T-cell (primary cell): ENCODE measurements at places on chromosomes 3 and 15. TPM values are rescaled to one million over a fixed set of nuclear protein-coding genes. Genes with fewer than 3 reads are reported as not detected.

GRCh38 chr3:47605652-47606051, 27.0 kb upstream of the CSPG5 start:
- H3K27ac ChIP-seq, result no peak overlapping the region
- no peaks in the 10 kb centered on the region for H3K27me3 ChIP-seq
- no peaks in the 10 kb centered on the region for H3K4me1 ChIP-seq
- no peak overlapping the region for H3K4me3 ChIP-seq

LYZL4 gene
- not detected for total RNA-seq

GRCh38 chr3:64244011-64244942, 19.0 kb upstream of the PRICKLE2 start:
- H3K27me3 ChIP-seq, result no peaks in the 10 kb centered on the region
- H3K36me3 ChIP-seq, result no peaks in the 10 kb centered on the region
- no peak overlapping the region for H3K4me3 ChIP-seq

GRCh38 chr15:40743921-40744814, 10.9 kb downstream of the RMDN3 start:
- peak overlapping the region; percentile 80 for H3K27ac ChIP-seq
- DNase-seq, result peak; percentile 70
- no peaks in the 10 kb centered on the region for H3K4me1 ChIP-seq
- H3K36me3 ChIP-seq, result peaks cover 28% of the 10 kb centered on the region
- H3K27me3 ChIP-seq, result no peaks in the 10 kb centered on the region

- no peak overlapping the region for H3K27ac ChIP-seq
- no peaks in the 10 kb centered on the region for H3K4me1 ChIP-seq
- no peak for DNase-seq
- H3K36me3 ChIP-seq, result no peaks in the 10 kb centered on the region
- H3K27me3 ChIP-seq, result no peaks in the 10 kb centered on the region
Measured at GRCh38 chr3:166209701-166210100, 372.5 kb upstream of the BCHE start.

DNA sequence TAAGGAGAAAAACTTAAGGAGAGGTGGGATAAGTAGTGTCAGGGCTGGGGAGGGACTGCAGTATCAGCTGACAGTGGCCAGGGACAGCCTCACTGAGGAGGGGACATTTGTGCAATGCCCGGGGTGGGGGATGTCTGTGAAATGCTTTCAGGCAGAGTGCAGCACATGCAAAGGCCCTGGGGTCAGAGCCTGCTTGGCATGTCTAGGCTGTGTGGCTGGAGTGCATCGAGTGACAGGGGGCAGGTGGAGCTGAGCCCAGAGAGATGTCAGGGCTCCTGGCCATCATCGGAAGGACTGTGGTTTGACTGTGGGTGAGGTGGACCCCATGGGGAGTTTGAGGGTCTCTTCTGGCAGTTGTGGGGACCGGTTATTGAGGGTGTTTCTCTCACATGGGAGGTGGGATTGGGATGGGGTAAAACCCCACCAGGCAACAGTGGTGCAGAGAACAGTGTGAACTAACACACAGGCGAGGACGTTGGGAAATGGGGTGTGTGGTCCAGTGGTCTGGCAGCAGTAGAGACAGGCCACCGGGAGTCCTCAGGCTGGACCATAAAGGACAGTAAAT, 61.2 kb downstream of the FBLN2 start:
- H3K4me3 ChIP-seq, result no peak overlapping the region
- no peak for DNase-seq
- H3K36me3 ChIP-seq, result no peaks in the 10 kb centered on the region
- H3K27ac ChIP-seq, result no peak overlapping the region
- peaks cover 20% of the 10 kb centered on the region for H3K27me3 ChIP-seq
- H3K4me1 ChIP-seq, result no peaks in the 10 kb centered on the region

PPARG gene
- total RNA-seq, result 0.69 TPM

SYNM gene
- 4.3 TPM for total RNA-seq

DNA sequence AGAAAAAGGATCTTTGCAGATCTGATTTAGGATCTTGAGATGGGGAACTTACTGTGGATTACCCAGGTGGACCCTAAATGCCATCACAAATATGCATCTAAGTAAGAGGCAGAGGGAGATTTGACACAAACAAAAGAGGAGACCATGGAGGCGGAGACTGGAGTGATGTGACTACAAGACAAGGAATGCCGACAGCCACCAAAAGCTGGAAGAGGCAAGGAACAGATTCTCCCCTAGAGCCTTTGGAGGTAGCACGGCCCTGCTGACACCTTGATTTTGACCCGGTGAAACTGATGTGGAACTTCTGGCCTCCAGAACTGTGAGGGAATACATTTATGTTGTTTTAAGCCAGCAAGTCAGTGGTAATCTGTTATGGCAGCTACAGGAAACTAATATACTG, 44.0 kb downstream of the GASK1A start:
- no peak overlapping the region for H3K4me3 ChIP-seq
- H3K4me1 ChIP-seq, result peaks cover 65% of the 10 kb centered on the region
- no peaks in the 10 kb centered on the region for H3K27me3 ChIP-seq
- H3K36me3 ChIP-seq, result no peaks in the 10 kb centered on the region

DNA sequence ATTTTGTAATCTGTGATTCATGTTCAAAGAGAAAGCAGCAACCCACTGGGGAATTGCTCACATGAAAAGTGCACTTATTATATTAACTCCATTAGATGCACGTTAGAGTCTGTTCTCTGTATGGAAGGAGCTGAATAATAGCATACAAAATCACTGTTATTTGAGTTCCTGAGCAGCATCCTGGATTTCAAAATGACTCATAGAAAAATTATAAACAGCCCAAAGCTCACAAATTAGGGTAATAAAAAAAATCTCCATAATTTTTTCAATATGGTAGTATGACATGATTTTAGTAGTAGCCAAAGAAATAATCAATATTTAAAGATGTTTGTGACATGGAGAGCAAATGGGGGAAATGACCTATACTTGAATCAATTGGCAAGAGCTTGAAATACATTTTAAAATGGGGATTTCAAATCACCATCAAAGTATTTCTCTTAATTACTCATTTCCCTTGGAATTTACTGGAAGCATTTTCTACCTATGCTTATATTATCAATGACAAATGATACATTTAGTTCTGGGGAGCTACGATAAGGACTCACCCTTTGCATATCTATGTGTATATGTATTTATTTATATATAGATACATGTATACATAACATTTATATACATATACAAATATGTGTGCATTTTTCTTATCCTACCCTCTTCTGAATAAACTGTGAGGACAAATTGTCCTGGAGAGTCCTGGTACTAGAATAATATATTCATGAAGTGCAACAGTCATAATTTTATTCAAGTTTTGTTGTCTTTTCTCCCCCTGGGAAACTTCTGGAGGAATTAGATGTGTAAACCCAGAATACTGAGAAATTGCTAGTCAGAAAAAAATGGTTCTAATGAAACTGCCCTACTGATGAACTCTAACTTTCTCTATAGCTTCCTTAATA, 116.3 kb downstream of the RPL22L1 start:
- H3K4me1 ChIP-seq, result no peaks in the 10 kb centered on the region
- no peaks in the 10 kb centered on the region for H3K36me3 ChIP-seq
- H3K27ac ChIP-seq, result no peak overlapping the region
- no peak overlapping the region for H3K4me3 ChIP-seq
- no peaks in the 10 kb centered on the region for H3K27me3 ChIP-seq
- DNase-seq, result no peak

GRCh38 chr3:27900316-27900715, 178.2 kb upstream of the EOMES start:
- peaks cover 25% of the 10 kb centered on the region for H3K4me1 ChIP-seq
- H3K27me3 ChIP-seq, result no peaks in the 10 kb centered on the region
- no peak overlapping the region for H3K4me3 ChIP-seq
- H3K36me3 ChIP-seq, result no peaks in the 10 kb centered on the region

MPI gene
- total RNA-seq, result 74.1 TPM

GRCh38 chr3:119598410-119599098, 869 bp downstream of the PLA1A start:
- no peaks in the 10 kb centered on the region for H3K27me3 ChIP-seq
- H3K4me3 ChIP-seq, result no peak overlapping the region
- H3K27ac ChIP-seq, result no peak overlapping the region
- no peaks in the 10 kb centered on the region for H3K4me1 ChIP-seq

- H3K27ac ChIP-seq, result no peak overlapping the region
- no peak overlapping the region for H3K4me3 ChIP-seq
- DNase-seq, result no peak
- H3K36me3 ChIP-seq, result no peaks in the 10 kb centered on the region
- H3K4me1 ChIP-seq, result no peaks in the 10 kb centered on the region
Measured at GRCh38 chr3:74263031-74263430, 351.4 kb downstream of the CNTN3 start.

- H3K4me1 ChIP-seq, result no peaks in the 10 kb centered on the region
- no peak overlapping the region for H3K4me3 ChIP-seq
- DNase-seq, result no peak
- no peak overlapping the region for H3K27ac ChIP-seq
- no peaks in the 10 kb centered on the region for H3K27me3 ChIP-seq
Measured at GRCh38 chr3:68403741-68404140, 528.6 kb downstream of the TAFA4 start.

DNA sequence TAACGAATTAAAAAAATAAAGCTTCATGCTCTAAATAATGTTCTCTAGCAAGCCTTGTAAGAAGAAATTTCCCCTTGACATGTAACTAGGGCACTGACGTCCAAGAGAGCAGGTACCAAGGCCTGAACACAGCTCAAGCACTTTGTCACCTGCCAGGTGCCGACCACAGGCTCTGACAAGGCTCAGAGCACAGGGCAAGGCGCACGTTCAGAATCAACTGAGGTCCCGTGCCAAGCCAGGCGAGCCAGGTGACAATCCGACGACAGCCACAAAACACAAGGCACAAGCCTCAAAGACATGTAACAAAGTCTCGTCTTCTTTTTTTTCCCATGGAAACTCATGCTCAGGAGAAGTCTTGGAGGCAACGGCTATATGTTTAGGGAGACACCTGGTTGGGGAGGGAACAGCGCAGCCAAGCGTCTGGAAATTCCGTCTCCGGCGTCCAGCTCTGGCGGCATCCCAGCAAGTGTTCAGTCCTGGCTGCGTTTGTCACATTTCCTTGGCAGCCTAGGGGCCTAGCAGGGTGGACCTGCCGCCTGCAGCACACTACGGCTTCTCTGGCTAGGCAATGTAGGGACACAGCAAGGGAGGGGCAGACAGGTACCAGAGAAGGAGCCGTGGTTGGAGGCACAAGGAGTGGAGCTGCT, 76.7 kb downstream of the ADAMTS17 start:
- H3K4me3 ChIP-seq, result no peak overlapping the region
- no peak overlapping the region for H3K27ac ChIP-seq
- H3K4me1 ChIP-seq, result no peaks in the 10 kb centered on the region
- no peaks in the 10 kb centered on the region for H3K27me3 ChIP-seq
- DNase-seq, result no peak

DNA sequence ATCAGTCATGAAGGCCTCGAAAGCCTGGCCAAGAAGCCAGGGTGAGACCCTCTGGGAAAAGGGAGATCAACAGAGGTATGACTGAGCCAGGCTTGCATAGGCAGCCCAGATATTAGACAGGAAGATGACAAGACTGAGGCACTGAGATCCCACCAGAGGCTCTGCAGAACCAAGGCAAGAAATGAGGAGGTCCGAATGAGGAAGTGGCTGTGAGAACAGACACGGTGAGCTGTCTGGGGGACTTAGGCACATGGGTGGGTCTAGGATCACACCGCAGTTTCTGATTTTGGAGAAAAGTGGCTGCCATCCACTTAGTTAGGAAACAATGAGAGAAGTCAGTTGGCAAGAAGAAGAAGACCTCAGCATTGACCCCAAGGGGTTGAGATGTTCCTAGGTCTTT, 31.5 kb upstream of the PRSS50 start:
- no peaks in the 10 kb centered on the region for H3K36me3 ChIP-seq
- no peak overlapping the region for H3K4me3 ChIP-seq
- H3K27me3 ChIP-seq, result peaks cover 8% of the 10 kb centered on the region
- no peak for DNase-seq
- no peaks in the 10 kb centered on the region for H3K4me1 ChIP-seq
- no peak overlapping the region for H3K27ac ChIP-seq

SCN11A gene
- total RNA-seq, result 0.12 TPM

- no peak overlapping the region for H3K27ac ChIP-seq
- DNase-seq, result no peak
- H3K4me1 ChIP-seq, result no peaks in the 10 kb centered on the region
- H3K4me3 ChIP-seq, result no peak overlapping the region
Measured at GRCh38 chr3:32706348-32707025, 21.5 kb downstream of the CNOT10 start.

- H3K27me3 ChIP-seq, result no peaks in the 10 kb centered on the region
- H3K27ac ChIP-seq, result no peak overlapping the region
- no peak overlapping the region for H3K4me3 ChIP-seq
- peaks cover 51% of the 10 kb centered on the region for H3K4me1 ChIP-seq
- no peaks in the 10 kb centered on the region for H3K36me3 ChIP-seq
Measured at GRCh38 chr3:141793476-141794260, 30.5 kb downstream of the GRK7 start.
